ENCODE measurements at places on chromosomes 7 and 10. TPM values are rescaled to one million over a fixed set of nuclear protein-coding genes. Genes with fewer than 3 reads are reported as not detected.

DNA sequence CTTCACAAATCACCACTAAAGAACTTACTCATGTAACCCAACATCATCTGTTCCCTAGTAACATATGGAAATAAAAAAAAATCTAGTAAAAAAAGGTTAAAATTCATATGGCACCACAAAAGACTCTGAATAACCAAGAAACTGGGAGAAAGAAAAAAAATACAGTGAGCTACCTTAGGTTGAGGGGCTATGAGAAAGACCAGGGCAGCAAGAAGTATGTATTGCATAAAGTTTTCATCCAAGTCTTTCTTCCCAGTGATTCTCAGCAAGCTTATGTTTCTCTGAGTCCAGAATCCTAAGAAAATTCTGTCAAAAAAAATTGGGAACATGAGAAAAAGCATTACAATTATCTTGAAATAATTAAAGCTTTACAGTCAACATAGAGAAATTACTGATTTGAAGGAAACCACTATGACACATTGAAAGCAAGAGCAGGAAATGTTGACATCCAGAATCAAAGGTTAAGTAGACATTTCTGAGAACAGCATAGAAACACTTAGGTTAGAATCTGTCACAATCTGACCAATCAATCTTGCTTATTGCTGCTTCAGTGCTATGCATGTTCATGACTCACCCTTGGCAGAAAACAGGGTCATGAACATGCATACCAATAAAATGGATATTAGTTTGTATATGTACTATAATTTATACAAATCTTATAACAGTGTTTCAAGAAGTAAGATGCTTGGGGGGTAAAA is 494.0 kb upstream of the POT1 start:
- no peak for DNase-seq
- H3K27me3 ChIP-seq, result no peaks in the 10 kb centered on the region
- H3K27ac ChIP-seq, result no peak overlapping the region
- no peak overlapping the region for H3K4me3 ChIP-seq

DNA sequence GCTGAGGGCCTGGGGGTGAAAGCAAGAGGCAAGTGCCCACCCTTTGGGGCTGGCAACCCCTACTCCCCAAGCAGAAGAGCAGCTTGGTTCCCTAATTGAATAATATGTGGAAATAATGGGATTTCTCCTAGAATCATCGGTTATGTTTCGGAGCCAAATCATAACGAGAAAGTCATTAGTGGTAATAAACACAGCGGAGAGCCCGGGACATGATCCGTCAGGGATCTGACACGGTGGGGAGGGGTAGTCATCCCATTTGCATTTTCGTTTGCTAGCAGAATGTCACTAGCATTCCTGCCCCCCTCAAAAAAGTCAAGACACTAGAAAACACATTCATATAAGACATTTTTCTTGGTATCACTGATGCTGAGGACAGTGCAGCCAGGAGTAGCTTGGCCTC is 140.4 kb downstream of the CDH23 start:
- no peaks in the 10 kb centered on the region for H3K27me3 ChIP-seq
- H3K27ac ChIP-seq, result no peak overlapping the region
- DNase-seq, result no peak
- no peak overlapping the region for H3K4me3 ChIP-seq

- no peak overlapping the region for H3K27ac ChIP-seq
- H3K36me3 ChIP-seq, result no peaks in the 10 kb centered on the region
- no peak for DNase-seq
- no peaks in the 10 kb centered on the region for H3K27me3 ChIP-seq
Measured at GRCh38 chr7:150396426-150396825, 17.3 kb downstream of the ZNF775 start.

DNA sequence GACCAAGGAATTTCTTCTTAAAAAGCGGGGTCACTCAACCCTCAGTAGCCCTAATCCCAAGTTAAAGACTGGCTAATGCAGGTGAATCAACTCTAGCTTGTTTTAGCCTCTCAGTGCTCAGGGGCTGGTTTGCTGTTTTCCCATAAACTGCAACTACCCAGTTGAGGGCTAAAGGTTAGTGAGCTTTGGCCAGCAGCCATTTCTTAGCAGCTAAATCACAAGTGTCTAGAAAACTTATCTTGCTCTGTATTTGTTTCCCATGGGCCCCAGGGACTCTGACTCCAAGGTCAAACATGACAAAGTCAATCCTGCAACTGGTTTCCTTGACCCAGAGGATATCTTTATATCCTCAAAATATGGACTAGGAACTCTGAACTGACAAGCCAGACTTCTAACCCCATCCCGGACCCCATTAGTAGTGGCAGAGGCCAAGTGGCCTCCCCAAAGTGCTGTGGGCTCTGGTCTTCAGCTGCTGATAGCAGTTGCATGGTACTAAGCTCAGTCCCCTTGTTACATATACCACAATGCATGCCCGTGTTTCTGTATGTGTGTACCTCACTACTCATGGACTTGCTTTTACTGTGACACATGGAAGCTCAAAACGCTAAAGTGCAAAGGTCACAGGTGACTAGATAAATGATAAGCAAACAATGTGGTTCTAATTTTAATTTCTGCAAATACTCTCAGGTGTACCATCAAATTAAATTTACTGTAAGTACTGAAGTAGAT is 793.0 kb upstream of the IGFBP3 start:
- peak overlapping the region; percentile 64 for H3K27ac ChIP-seq
- H3K4me3 ChIP-seq, result no peak overlapping the region
- DNase-seq, result peak; percentile 90
- H3K4me1 ChIP-seq, result peaks cover 60% of the 10 kb centered on the region
- H3K36me3 ChIP-seq, result no peaks in the 10 kb centered on the region

DNA sequence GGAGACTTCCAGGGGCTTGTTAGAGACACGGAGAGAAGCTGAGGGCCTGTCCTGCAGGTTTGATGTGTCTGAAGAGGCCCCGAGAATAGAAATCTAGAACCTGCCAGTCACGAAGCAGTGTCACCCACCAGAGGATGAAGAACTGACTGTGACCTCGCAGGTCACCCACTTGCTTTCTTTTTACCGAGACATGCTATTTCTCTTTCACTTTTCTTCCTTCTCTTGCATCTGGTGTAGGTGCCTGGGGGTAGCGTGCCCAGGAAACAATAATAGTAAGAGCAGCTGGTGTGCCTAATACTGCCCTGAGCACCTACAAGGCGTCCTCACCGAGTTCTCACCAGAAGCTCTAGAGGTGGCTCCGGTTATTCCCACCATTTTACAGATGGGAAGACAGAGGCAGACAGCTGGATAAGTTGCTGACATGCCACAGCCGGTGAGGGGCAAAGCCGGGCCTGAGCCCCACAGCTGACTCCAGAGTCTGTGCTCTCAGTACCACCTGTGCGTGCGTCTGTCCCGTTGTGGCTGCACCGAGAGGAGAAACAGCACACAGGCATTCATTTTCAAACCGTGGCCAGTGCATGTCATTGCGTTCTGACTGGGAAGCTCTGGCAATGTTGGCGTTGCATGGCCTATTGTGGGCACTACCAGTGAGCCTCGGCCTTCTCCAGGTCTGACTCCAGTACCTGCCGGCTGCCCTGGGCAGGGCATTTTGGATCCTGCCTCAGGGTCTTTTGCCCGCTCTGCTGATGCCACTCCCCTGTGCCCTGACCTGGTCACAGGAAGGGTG is 7.8 kb downstream of the CHST3 start:
- H3K4me3 ChIP-seq, result no peak overlapping the region
- no peak overlapping the region for H3K27ac ChIP-seq
- peaks cover 73% of the 10 kb centered on the region for H3K4me1 ChIP-seq
- no peaks in the 10 kb centered on the region for H3K27me3 ChIP-seq
- DNase-seq, result no peak

GPNMB gene
- total RNA-seq, result 17.5 TPM

SPDYE5 gene
- total RNA-seq, result not detected

CC2D2B gene
- 3.4 TPM for total RNA-seq

UFSP1 gene
- 6.2 TPM for total RNA-seq

CYP17A1 gene
- total RNA-seq, result not detected

Measured in body of pancreas (tissue), 4 donors.